ENCODE measurements at places on chromosomes 7 and 10.

GRCh38 chr10:62514079-62514693 lies 140.0 kb downstream of the ZNF365 start:
- no peak for DNase-seq

DNA sequence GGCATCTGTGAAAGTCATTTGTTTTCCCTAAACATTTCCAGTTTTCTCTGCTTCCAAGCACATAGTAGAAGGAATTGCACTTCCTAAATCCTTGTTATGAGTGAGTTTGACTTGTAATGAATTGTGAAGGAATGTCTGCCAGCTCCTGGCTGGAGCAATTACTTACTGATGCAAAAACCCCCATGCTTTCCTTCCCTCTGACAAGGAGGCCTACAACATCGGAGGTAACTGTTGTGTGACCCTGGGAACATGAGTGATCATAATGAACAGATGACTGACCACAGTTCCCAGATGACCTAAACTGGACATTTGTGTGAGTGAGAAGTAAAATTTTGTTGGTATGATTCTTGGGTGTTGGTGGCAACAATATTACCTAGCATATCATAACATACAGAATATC lies 21.4 kb upstream of the CPVL start:
- no peak for DNase-seq

- DNase-seq = no peak
These were observed 47.5 kb upstream of the ANTXRL start for GRCh38 chr10:46239247-46239646.

GRCh38 chr10:129771024-129771423 lies 193.1 kb downstream of the EBF3 start:
- DNase-seq = no peak

GRCh38 chr7:81560708-81561107 lies 209.1 kb downstream of the HGF start:
- no peak for DNase-seq

GRCh38 chr10:35384265-35384868 lies 48.1 kb downstream of the CCNY start:
- no peak for DNase-seq

- no peak for DNase-seq
These were observed 881 bp upstream of the SSBP1 start for GRCh38 chr7:141737118-141737835.

- no peak for DNase-seq
These were observed 204.1 kb upstream of the LYZL1 start for GRCh38 chr10:29084681-29085307.

- DNase-seq = no peak
These were observed 36.4 kb downstream of the FEZF1 start for GRCh38 chr7:122268101-122268500.

DNA sequence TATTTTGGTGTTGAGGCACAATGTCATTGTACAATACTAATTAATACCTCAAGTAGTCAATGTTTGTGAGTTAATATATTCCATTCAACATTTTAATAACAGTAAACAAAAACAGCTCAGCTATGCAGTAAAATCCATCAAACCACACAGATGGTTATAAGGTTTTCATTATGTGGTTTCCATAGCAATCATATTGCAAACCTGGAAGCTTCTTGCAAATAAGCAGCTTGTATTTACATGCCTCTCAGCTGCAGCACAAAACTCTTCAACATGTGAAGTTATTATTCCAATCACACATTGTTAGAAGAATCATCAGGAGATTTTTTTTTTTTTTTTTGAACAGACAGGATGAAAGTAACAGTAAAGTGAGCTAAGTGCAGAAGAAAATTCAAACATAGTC lies 170.2 kb downstream of the SKAP2 start:
- DNase-seq = no peak

All from dorsolateral prefrontal cortex (tissue), 122 donors.